ENCODE measurements at places on chromosomes 6 and 20.

- H3K4me1 ChIP-seq = peaks cover 13% of the 10 kb centered on the region
- peaks cover 54% of the 10 kb centered on the region for H3K36me3 ChIP-seq
- no peaks in the 10 kb centered on the region for H3K27me3 ChIP-seq
- H3K27ac ChIP-seq = peak overlapping the region; percentile 30
- no peak overlapping the region for H3K4me3 ChIP-seq
- DNase-seq = no peak
Observed at GRCh38 chr20:34096699-34097444, 15.2 kb downstream of the EIF2S2 start.

DNA sequence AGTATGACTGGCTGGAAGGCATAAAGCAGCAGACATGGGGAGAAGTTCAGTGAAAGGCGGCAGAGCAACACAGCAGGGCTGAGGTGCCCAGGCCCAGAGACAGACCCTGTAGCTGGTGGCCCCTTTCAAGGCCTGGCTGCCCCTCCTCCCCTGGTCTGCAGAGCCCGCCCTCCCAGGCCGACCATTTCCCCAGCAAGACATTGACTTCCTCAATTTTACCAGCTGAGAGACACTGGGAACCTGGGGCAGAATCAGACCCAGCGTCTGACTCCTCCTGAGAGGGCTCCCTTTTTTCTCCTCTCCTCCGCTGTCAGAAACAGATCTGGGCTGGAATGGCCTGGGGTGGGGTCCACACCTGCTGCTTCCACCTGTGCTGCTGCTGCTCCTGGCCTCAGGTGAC lies at the start of gene TREML4:
Gene TREML4 (plus strand): TSS at position 254 of the 400 bp plus-strand sequence. CDS start 79 bp downstream, at position 333.
- no peak within 1 kb of the TSS for H3K4me3 ChIP-seq
- peaks cover 1% of the 10 kb centered on the region for H3K4me1 ChIP-seq
- no peak within 1 kb of the TSS for H3K27ac ChIP-seq
- H3K27me3 ChIP-seq = peaks cover 38% of the 10 kb centered on the region
- no peaks in the 10 kb centered on the region for H3K36me3 ChIP-seq

- H3K36me3 ChIP-seq = peaks cover 15% of the 10 kb centered on the region
- H3K4me1 ChIP-seq = peaks cover 9% of the 10 kb centered on the region
- H3K27ac ChIP-seq = peak overlapping the region; percentile 35
- H3K4me3 ChIP-seq = no peak overlapping the region
- peaks cover 18% of the 10 kb centered on the region for H3K27me3 ChIP-seq
- DNase-seq = peak; percentile 76
Observed at GRCh38 chr6:43506667-43507471, 3.3 kb downstream of the LRRC73 start.

DNA sequence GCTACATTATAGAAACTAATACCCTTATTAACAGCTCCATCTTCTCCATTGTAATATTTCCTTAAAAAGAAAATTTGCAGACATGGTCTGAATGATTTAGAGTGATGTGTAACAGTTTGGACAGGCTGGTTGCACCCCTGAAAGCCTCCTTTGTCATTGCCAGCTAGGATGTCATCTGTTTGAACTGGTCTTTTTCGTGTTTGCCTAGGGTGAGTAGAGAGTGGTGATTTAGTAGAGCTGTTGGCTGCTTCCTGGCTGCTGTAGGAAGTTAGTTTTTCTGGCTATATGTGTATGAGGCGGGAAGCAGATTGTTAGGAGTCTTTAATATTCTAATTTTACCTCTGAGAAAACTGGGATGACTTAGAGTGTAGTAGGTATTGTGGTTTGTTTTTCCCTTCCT lies 101.1 kb downstream of the ZFAND3 start:
- peaks cover 12% of the 10 kb centered on the region for H3K4me1 ChIP-seq
- no peak for DNase-seq
- H3K27ac ChIP-seq = no peak overlapping the region
- H3K4me3 ChIP-seq = no peak overlapping the region

DNA sequence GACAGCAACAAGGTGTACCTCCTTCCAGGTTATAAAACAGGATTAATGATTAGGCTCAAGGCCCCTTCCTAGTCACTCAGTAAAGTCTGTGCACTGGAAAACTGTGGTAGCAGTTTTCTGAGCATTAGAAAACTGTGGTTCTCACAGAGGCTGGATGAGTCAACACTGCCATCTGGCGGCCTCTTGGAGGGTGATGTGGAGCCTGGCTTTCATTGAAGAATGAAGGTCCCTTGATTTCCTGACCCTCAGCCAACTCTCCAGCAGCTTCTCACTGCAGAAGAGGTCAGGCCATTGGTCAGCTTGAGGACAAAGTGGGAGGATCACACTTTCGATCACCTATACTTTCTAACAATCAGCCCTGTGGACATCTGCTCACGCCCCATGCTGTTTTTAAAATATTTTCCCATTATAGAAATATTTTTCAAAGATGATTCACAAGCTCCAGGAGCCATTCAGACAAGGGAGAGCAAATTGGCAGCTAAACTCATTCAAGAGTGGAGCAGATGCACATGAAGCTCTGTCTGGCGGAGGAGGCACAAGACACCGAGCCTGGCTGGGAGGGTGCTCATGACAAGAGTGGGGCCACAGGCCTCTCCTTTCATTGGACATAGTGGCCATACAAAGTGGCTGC lies 23.2 kb downstream of the PSMB1 start:
- DNase-seq = peak; percentile 66
- H3K4me3 ChIP-seq = no peak overlapping the region
- H3K27ac ChIP-seq = no peak overlapping the region
- H3K27me3 ChIP-seq = peaks cover 3% of the 10 kb centered on the region

Data from activated naive CD8-positive, alpha-beta T cell treated with anti-CD3 and anti-CD28 coated beads, Interleukin-2, amount 10 ng/mL, durations not matched to agents 7 days and 5 days (primary cell).